Upper lobe of right lung (tissue), 1 donor: ENCODE measurements at places on chromosomes 3 and 15.
A peak's percentile ranks its signal among the peaks of the same experiment; 100 is the strongest.

DNA sequence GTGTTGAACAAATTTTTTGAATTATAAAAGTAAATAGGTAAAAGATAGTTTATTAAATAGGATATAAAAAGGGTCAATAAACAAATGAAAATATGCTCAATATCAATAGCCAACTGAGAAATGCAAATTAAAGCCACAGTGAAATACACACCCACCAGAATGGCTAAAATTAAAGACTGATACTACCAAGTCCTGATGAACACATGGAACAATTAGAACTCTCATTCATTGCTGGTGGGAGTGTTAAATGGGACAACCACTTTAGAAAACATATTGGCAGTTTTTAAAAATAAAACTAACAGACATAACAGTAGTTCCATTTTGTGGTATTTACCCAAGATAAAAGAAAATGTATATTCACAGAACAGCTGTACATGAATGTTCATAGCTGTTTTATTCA is 41.2 kb downstream of the CCDC32 start:
- H3K27me3 ChIP-seq = no peaks in the 10 kb centered on the region
- no peak for DNase-seq
- H3K4me1 ChIP-seq = no peaks in the 10 kb centered on the region

DNA sequence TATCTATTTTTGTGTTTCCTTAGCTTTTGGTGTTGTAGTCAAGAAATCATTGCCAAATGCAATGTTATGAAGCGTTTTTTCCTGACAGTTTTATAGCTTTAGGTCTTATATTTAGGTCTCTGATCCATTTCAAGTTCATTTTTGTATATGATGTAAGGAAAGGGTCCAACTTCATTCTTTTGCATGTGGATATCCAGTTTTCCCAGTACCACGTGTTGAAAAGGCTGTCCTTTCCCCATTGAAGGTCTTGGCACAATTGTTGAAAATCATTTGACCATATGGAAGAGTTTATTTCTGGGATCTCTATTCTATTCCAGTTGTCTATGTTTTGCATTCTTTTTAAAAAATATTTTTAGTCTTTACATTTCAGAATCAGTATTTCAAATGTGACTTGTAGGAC is 14.6 kb upstream of the SNRPN start:
- no peaks in the 10 kb centered on the region for H3K27me3 ChIP-seq
- H3K36me3 ChIP-seq = no peaks in the 10 kb centered on the region
- no peaks in the 10 kb centered on the region for H3K4me1 ChIP-seq
- H3K27ac ChIP-seq = no peak overlapping the region

GRCh38 chr3:78951342-78951945 is 816.4 kb downstream of the ROBO1 start:
- DNase-seq = no peak
- H3K4me1 ChIP-seq = no peaks in the 10 kb centered on the region
- H3K27me3 ChIP-seq = no peaks in the 10 kb centered on the region

DNA sequence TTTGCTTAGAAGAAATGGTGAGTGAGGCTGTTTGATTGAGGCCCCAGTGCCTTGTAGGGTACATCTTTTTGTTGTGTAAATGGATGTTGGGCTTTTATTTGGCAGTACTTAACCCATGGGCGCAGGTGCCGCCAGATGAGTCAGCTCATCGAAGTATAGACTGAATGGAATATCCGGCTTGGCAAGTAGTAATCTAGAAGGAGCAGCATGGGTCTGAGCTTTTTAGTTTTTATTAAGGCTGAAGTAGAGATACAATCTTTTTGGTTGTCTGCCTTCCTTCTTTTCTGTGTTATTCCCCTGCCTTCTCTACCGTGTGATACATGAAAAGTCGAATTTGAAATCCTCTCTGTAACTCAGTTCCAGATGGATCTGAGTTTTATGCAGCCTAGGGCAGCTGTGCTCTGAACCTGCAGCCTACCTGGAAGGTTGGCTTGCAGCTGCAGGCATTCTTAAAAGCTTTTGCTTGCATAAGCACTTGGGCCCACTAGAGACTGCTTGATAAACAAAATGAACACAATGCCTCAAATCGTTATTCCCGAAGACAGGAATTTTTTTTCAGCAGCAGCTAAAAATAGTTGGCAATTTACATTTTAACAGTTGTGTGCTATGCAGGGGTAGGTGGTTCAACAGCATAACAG is 177.5 kb upstream of the CGNL1 start:
- H3K4me3 ChIP-seq = no peak overlapping the region
- H3K27me3 ChIP-seq = no peaks in the 10 kb centered on the region
- H3K4me1 ChIP-seq = peaks cover 21% of the 10 kb centered on the region

DNA sequence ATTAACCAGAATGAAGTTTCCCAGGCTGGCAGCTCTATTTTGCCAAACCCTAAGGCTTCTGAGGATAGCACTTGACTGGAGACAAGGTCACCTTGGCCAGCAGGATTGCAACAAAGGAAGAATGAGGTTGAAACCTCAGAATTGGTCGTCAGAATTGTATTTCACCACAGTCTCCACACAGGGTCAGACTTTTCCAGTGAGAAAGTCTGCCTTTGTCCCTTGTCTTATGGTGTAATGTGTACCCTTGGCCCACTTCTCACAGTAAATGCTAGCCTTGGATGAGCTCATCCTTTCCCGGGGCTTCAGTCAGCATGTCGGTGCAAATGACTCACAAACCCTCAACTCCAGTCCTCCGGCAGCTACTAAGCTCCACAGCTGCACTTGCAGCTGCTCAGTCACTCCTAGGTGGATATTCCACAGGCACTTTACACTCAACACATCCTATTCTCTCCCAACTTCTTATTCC is 19.7 kb downstream of the SSR3 start:
- peaks cover 19% of the 10 kb centered on the region for H3K36me3 ChIP-seq
- no peak overlapping the region for H3K4me3 ChIP-seq
- peaks cover 10% of the 10 kb centered on the region for H3K4me1 ChIP-seq
- no peaks in the 10 kb centered on the region for H3K27me3 ChIP-seq
- peak overlapping the region; percentile 39 for H3K27ac ChIP-seq

DNA sequence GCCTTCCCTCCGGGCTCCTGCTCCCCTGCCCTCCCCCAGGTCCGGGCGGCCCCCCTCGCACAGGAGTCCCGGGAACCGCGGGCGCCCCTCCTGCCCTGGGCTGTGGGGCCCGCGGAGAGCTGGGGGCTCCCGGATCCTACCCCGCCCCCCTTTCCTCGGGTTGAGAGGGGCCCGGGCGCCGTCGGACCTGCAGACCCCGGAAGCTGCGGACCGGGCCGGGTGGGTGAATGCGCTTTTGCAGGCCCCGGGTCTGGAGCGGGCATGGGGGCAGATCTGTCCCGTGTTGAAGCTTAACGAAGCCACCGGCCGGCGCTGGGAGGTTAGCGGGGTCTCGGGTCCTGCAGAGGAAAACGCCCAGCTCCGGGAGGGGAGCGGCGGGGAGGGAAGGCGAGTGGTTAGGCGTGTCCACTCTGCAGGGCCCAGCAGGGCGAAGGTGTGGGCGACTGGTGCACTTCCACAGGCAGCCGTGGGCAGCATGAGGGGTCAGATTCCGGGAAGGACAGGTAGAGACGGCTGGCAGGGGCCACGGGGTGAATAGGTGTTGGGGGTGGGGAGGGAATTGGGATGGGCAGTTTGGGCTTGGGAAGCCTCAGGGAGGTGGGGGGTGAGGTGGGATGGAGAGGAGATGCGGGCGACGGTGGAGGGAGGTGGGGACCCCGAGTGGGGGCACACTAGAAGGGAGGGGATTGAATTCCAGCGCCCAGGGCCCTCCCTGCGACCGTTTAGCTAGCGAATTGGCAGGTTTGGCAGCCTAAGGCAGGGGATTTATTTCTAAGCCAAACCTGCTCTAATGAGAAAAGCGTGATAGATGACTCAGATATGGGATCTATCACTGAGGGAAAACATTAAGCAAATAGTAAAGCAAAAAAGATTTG is 635 bp downstream of the CD276 start:
- peak overlapping the region; percentile 87 for H3K4me3 ChIP-seq
- H3K4me1 ChIP-seq = peaks cover 44% of the 10 kb centered on the region
- H3K27me3 ChIP-seq = no peaks in the 10 kb centered on the region
- peak; percentile 81 for DNase-seq
- H3K36me3 ChIP-seq = no peaks in the 10 kb centered on the region

DNA sequence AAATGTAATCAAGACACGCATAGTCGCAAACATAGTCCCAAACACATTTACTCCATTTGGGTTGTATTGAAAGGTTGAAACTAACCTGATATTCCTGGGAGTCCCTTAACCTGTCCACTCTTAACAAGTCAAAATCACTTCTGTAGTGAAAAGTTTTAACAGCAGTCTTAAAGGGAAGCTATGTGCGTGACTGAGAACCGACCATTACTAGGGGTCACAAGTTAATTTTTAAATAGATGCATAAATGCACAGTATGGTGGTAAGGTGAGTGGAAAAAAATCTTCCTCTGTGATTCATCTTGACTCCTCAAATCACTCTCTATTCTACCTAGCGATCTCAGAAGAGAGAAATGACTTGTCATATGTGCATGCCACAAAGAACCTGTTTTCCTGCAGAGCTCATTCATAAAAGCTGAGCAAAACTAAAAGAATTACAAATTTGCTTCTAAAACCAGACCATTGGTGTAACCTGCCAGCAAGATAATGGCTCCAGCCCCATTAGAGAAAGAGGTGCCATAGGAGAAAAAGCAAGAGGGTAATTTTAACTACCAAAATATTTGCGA is 4.8 kb downstream of the GPR15 start:
- DNase-seq = no peak
- no peaks in the 10 kb centered on the region for H3K27me3 ChIP-seq
- H3K36me3 ChIP-seq = no peaks in the 10 kb centered on the region
- no peak overlapping the region for H3K27ac ChIP-seq
- no peak overlapping the region for H3K4me3 ChIP-seq

GRCh38 chr3:45355351-45355750 is 33.0 kb upstream of the LARS2 start:
- no peak for DNase-seq
- no peak overlapping the region for H3K27ac ChIP-seq
- H3K27me3 ChIP-seq = no peaks in the 10 kb centered on the region
- H3K36me3 ChIP-seq = no peaks in the 10 kb centered on the region

DNA sequence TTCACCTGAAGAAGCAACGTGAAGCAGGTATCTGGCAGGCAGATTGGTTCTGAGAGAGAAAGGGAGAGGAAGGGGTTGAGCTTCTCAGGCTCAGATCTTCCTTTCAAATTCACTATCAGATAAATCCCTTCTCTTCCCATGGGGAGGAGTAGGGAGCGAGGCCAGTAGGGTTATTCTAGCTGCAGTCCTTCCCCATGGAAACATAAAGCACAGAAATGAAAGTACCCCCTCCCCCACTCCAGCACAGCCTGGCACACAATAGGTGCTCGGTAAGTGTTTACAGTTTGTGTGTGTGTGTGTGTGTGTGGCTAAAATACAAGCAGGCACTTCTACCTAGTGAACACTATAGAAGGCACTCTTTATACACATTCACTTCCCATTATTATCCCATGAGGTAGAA is 20.8 kb upstream of the VPS8 start:
- H3K4me1 ChIP-seq = peaks cover 9% of the 10 kb centered on the region
- H3K27me3 ChIP-seq = no peaks in the 10 kb centered on the region
- DNase-seq = no peak
- H3K4me3 ChIP-seq = no peak overlapping the region
- H3K27ac ChIP-seq = no peak overlapping the region

DNA sequence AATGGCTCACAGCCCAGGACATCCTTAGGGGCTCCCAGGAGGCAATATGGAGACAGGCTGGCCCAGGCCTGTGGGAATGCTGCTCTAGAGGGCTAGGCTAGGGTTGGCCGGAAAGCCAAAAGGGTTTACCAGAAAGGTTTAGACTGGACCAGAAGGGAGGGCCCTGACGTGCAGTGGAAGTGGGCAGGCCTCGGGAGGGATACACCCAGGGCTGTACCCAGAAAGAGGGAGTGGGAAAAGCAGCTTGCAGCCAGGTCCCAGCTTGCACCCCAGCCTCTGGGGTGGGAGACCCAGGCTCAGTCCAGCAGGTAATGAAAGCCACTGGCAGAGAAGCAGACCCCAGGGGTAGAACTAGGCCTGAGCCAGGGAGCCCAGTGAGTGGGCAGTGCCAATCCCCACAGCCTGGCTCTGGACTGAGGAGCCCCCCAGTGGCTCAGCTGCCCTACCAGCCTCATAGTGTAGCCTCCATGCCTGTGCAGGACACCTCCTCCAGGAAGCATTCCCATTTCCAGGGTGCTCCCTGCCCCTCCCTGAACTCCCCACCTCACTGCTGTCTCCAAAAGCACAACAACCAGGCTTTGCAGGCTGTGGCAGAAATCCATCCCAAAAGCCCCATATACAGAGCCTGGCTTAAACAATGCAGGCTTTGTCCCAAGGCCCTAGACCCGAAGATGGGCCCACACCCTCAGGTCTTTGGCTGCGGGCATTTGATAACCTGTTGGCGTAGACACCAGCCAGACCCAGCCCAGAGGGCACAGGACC is 3.5 kb downstream of the GORASP1 start:
- DNase-seq = no peak
- no peaks in the 10 kb centered on the region for H3K27me3 ChIP-seq
- H3K4me1 ChIP-seq = peaks cover 28% of the 10 kb centered on the region
- peak overlapping the region; percentile 17 for H3K27ac ChIP-seq

DNA sequence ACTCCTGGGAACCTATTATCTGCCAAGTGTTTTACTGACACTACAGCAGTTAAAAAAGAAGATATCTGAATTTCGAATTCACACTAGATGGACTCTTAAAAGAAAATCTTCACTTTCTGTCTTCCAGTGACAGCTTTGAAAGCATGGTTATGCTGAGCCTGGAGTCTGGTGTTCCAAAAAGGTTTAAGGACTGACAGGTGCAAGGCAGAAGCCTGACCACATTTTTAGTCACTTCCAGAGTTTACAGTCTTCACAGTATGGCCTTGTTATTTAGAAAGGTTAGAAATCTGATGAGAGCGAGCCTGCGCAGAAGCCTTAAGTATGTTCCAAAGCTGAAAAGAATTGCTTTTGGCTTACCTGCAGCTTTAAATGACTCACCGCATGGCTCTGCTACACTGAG is 59.9 kb downstream of the ETV5 start:
- H3K27me3 ChIP-seq = no peaks in the 10 kb centered on the region
- no peak for DNase-seq
- no peaks in the 10 kb centered on the region for H3K4me1 ChIP-seq
- peaks cover 54% of the 10 kb centered on the region for H3K36me3 ChIP-seq
- H3K27ac ChIP-seq = no peak overlapping the region
- H3K4me3 ChIP-seq = no peak overlapping the region

GRCh38 chr3:30319713-30320112 is 286.7 kb upstream of the TGFBR2 start:
- H3K36me3 ChIP-seq = no peaks in the 10 kb centered on the region
- no peak overlapping the region for H3K4me3 ChIP-seq
- H3K4me1 ChIP-seq = no peaks in the 10 kb centered on the region
- H3K27ac ChIP-seq = no peak overlapping the region

DNA sequence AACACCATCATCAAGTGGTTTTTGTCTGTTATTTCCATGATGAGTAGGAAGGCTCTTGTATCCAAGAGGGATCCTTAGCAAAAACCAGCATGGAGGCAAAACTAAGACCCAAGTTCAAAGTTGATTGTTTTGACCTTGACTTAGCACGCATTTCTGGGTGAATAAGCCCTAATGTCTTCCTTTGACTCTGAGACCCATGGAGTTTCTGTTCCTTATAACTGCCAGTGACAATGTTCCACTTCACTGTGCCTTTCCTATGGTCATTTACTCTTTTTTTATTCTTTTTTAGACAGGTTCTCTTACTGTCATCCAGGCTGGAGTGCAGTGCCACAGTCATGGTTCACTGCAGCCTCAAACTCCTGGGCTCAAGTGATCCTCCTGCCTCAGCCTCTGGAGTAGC is 118.2 kb upstream of the MRPL3 start:
- H3K36me3 ChIP-seq = no peaks in the 10 kb centered on the region
- no peak for DNase-seq
- no peak overlapping the region for H3K4me3 ChIP-seq
- H3K27me3 ChIP-seq = no peaks in the 10 kb centered on the region
- no peak overlapping the region for H3K27ac ChIP-seq
